Activated CD8-positive, alpha-beta memory T cell treated with anti-CD3 and anti-CD28 coated beads for 1 hour (primary cell): ENCODE measurements at places on chromosomes 3 and 15.

- no peak for DNase-seq
Observed at GRCh38 chr3:32453346-32453745, 49.3 kb downstream of the CMTM6 start.

GRCh38 chr15:35484231-35484945 lies 61.6 kb downstream of the DPH6 start:
- DNase-seq, result no peak

- DNase-seq, result no peak
Observed at GRCh38 chr3:83224101-83224868, 1462.8 kb upstream of the GBE1 start.

GRCh38 chr15:20356444-20356910 lies 185.1 kb downstream of the GOLGA6L6 start:
- peak; percentile 49 for DNase-seq

GRCh38 chr3:137163958-137164357 lies 206.2 kb downstream of the IL20RB start:
- no peak for DNase-seq

DNA sequence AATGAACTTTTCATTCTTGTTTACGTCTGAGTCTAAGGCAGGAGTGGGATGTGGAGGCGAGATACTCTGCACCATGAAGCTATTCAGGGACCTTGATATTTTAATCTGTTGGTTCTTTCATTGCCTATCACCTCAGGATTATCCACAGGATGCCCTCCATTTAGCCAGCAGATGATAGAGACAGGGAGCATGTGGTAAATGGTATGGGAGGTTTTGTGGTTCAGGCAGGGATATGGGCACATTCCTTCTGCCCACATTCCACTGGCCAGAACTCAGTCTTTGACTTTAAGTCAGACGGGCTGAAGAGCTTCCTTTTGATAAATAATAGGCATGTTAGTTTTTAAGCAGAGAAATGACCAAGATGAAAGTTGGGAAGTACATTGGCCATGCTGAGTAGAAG lies 548.0 kb upstream of the CCDC54 start:
- no peak for DNase-seq

- no peak for DNase-seq
Observed at GRCh38 chr15:61818801-61819200, 241.4 kb downstream of the VPS13C start.

DNA sequence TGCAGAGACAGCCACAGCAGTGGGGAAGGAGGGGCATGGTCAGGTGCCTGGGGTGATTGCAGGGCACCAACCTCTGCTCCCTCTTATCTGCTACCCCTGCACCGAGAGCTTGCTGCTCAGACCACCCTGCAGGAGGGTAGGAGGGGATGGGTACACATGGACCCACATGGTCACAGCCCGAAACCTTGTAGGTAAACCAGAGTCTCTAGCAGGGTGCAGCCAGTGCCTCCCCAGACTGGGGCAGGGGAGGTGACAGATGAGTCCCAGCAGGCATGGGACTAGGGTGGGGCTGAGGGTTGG lies 49.2 kb downstream of the FAH start:
- no peak for DNase-seq

DNA sequence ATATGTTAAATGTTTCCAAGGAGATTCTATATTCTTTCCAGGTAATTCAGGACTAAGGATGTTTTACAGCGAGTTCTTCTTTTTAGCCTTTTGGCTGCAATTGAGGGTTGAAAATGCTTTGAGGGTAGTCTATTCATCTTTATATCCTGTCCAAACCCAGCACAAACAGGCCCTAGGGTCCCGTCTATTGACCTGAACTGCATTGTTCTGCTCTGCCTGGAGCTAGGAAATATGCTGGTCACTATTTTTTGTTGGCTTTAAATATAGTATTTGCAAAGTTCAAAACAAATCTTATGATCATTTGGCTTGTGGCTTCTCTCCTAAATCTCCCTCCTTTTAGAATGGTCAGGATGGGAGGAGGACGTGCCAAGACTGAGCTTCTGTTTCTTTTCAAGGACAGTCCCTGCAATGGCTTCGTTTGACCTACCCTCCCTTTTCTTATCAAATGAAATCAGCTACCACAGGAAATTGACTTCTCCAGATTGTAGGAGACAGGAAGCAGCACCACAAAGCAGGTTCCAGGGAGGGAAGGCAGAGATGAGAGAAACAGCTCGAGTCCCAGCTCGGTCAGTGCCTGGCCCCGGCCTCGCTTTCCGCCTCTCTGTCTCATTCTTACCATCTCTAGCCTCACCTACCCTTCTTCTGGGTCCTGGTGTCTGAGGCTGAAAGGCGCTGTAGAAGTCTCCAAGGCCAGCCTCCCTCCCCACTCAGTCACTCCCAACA lies 27.6 kb upstream of the NRROS start:
- no peak for DNase-seq

DNA sequence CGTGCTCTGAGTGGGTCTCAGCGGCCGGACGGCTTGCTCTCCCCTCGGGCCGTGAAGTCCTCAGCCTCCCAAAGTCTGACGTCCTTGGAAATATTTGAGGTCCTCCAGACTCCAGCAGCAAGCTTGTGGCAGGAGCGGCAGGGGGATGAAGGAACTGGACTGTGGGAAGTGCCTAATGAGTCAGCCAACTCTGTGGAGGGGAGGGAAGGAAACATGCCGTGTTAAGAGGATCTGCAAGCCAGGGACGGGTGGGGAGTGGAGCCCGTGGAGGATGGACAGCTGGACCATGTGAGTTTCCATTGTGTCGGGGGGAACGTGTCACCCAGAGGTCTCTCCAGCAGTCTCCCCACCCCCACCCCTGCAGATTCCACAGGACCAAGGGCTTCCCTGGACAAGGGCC lies 39.4 kb upstream of the IDH2 start:
- no peak for DNase-seq

DNA sequence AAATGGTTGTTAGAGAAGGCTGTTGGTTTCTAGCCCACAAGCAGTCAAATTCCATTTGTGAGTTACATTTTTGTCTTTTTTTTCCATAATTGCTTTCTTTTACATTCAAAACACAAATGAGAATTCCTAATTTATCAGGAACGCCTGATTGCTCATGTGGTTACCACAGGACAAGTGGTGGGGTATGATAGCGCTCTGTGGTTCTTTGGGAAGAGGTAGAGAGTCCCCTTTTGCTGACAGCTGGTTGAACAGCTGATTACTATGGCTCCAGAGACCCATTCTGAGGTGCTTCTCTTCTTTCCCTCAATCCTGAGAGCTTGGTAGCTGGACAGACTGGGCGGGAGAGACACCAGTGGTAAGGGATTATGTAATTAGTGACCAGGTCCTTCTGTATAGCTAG lies 24.4 kb downstream of the CNOT10 start:
- no peak for DNase-seq

- no peak for DNase-seq
Observed at GRCh38 chr3:29537889-29538609, 257.2 kb downstream of the RBMS3 start.

DNA sequence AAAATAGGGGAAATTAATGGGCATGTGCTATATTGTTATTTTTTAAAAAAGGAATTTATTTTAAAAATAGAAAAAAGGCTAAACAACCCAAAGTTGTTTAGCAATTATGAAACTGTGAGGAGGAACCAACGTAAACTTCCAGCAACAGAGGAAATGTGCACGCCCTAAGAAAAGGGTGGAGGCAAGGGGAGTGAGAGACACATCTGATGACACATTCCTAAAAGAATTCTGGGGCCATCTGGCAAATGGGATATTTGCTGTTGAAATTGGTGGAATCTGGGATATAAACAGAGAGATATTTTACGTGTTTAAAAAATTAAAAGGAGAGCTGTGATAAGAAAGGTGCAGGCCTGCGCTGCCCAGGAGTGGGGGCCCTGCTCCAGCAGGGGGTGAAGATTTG lies 50.8 kb upstream of the MUC13 start:
- DNase-seq, result no peak
